CD8-positive, alpha-beta T cell (primary cell): ENCODE measurements at places on chromosomes 6 and 20.

- DNase-seq: no peak
Measured at GRCh38 chr6:163415620-163416556, 1.4 kb downstream of the QKI start.

DNA sequence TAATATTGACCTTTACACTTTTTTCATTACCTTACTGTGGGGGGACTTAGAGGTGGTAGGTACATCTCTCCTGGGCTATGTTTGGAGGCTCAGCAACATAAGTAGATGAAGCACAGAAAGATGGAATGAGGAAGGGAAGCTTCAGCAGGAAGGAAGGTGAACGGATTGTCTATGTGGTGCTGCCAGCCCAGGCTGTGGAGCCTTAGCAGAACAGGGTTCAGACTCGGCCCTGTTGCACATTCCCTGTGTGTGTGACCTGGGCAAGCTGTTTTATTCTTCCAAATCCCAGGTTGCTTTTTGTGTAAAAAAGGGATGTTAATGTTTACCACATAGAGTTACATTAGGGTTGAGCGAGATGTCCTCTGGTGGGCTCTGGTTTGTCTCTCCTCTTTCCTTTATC is 41.2 kb downstream of the ANKS1A start:
- DNase-seq: no peak

DNA sequence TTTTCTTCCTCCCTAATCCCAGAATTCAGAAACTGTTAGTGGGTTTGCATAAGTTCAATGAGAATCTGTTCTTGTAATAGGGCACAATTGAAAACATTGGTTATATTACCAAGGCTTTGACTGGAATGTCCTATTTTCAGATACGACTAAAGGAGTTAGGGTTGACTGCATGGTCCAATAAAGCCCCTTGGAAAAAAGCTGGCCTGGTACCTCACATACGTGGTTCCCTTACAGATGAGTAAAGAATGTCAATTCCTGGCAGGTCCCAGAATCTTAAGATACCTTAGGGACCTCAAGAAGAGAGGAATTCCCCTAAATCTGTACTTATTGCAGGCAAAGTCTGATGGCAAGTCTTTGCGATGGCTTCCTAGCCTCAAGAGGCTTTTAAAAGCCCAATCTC is 4.6 kb downstream of the PPDPF start:
- no peak for DNase-seq

DNA sequence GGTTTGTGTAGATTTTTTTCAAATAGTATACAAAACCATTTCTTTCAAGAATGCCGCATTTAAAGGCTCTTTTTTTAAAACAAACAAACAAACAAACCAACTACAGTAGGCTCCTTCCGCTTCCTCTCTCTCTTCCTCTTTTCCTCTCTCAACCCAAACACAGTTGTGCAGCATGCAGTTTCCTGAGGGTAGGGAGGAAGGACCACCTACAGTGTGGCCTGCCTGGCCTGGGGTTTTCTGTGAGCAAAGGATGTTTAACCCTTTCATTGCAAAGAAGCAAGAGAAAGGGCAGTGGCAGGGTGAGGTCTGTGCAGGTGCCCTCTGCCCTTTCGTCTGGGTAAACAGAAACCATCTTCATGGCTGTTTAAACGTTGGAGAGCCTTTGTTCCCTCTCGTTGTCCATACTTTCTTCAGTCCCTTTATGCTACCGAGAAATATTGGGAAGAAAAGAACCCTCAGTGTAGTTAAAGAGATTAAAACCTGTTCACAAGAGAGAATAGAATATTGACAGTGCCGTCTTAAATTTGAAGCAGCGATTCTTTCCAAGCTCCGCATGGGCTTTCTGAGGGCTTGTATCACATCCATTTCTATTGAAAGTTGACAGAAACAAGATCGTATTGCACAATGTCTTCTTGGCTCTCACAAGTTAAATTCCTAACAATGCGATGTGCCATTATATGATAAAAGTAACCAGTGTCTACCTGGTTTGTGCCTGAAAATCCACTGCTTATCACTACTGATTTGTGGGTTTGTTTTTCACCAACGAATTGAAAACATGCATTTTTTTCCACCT is 215.5 kb upstream of the SNX9 start:
- no peak for DNase-seq

GRCh38 chr6:87213364-87213763 is 58.0 kb downstream of the ZNF292 start:
- DNase-seq: no peak

DNA sequence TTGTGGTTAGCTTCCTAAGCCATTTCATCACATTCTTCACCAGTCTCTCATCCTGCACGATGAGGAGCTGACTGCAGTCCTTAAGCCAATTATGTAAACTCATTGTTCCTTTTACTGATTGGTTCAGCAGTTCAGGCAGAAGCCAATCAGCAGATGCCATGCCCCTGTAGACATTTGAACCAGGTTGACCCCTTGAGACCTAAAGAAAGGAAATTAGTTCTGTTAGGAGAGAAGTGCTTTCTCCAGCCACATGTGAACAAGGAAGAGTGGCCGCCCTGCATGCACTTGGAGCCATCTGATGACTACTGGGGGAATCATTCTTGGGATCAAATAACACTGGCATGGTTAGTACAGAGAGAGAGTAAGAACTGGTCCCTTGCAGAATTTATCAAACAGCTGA is 535.2 kb upstream of the ID4 start:
- no peak for DNase-seq

- no peak for DNase-seq
Measured at GRCh38 chr6:54361734-54362133, 53.5 kb downstream of the TINAG start.

DNA sequence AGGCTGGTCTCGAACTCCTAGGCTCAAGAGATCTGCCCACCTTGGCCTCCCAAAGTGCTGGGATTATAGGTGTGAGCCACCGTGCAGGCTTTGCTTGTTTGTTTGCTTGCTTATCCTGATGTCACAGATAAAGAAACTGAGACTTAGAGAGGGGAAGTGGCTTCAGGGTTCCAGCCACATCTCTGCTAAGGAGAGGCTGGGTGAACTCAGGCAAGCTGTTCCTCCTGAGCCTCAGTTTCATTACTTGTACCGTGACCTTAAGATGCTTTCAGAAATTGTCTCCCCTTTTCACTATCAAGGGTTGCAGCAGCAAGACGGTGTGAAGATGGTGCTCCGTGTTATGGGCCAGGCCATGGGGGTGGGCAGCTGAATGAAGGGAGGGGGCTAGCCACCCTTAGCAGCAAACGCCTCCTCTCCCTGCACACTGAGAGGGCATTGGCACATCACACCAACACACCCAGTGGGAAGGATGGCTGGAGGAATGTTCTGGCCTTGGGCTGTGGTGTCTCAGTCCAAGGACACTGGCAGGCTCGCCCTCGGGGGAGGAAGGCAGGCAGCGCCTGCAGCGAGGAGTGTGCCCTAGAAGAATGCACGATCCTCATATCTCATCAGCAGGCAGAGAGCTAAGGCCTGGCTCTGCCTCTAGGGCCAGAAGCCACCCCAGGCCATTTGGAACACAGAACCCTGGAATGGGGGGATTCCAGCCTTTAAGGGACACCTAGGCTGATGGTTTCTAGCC is 48.2 kb upstream of the TLDC2 start:
- no peak for DNase-seq

DNA sequence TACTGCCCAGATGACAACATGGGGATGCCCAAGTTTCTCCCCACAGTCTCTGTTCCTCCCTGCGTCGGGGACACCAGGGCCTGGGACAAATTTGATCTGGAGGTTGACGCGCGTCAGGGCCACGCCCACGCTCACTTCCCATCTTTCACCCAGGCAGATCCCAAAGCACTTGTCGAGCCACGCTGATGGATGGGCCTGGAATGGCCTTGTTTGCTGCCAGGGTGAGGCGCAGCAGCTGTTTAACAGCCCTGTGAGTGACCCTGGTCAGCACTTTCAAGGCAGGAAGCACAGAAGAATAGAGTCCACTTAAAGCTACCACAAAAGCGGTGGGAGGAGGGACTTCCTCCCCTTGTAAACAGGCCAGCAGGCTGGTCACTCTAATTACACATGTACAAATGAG is 324.7 kb upstream of the JARID2 start:
- no peak for DNase-seq

DNA sequence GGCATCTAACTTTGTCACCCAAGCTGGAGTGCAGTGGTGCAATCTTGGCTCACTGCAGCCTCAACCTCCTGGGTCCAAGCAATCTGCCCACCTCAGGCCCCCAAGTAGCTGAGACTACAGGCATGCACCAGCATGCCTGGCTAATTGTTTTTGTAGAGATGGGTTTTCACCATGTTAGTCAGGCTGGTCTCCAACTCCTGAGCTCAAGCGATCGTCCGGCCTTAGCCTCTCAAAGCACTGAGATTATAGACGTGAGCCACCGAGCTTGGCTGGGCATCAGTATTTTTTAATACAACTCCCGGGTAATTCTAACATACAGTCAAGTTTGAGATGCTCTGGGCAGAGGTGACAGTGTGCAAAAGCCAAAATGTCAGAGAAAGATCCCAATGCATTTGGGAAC is 73.5 kb downstream of the NFATC2 start:
- DNase-seq: no peak

GRCh38 chr20:47396762-47397476 is 40.4 kb upstream of the ZMYND8 start:
- DNase-seq: no peak

DNA sequence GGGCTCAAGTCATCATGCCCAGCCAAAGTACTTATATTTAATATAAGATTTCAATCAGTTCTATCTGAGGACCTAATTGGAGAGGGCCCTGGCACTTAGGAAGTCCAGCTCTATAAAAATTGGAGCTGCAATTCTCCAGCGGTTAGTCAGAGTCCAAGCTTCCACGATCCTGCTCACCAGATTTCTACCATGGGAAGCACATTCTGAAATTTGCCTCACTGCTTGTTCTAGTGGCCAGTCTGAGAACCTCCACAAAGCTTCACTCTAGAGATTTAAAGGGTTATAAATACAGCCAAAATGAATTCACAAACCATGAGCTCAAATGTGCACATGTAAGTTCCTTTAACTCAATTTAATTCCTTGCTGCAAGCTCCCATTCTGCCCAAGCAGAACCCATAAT is 33.5 kb downstream of the PNLDC1 start:
- no peak for DNase-seq

DNA sequence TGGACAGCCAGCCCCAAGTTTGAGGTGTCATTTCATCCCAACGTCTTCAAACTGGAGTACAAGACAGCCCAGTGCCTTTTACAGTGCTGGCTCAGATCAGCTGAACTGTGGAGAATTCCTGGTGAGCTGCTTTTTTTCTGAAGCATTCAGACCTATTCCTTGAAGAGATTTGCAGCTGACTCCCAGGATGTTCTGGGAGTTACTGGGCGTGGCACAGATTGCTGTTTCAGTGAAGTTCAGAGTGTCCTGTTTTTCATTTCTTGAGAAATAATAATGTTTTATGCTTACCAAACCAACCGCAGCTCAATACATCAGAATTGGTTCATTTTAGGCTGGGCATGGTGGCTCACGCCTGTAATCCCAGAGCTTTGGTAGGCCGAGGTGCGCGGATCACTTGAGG is 33.4 kb upstream of the SRPK1 start:
- no peak for DNase-seq

DNA sequence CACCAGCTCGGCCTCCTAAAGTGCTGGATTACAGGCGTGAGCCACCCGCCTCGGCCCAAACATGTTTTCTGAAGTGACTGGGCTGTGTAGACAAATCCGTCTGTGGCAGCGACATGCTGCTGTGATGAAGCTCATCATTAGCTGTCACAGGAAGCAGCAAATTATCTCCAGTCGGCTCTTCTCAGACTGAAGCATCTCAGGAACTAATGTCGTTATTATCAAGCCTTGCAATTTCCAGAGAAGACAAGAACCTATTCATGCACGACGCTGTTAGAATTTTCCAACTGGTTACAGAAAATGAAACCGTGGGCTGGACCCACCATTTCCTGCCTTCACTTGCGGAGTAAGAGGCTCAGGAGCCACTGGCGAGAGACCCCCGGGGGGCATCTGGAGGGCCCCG is 17.1 kb upstream of the NTSR1 start:
- DNase-seq: no peak

DNA sequence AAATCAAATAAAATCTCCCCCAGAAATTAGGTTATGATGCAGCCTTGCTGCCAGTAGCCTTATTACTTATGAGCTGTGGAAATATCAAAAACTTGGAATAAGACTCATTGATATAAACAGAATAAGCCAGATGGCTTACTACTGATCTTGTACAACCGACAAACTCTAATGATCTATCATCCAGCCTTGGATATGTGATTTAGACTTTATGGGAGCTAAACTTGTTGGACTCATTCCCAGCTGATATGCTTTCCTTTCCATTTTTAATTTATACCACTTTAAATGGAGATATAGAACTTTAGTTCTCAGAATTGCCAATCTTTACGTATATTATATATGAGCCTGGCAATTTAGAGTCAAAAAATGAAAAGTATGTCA is 5.0 kb downstream of the UST start:
- no peak for DNase-seq

DNA sequence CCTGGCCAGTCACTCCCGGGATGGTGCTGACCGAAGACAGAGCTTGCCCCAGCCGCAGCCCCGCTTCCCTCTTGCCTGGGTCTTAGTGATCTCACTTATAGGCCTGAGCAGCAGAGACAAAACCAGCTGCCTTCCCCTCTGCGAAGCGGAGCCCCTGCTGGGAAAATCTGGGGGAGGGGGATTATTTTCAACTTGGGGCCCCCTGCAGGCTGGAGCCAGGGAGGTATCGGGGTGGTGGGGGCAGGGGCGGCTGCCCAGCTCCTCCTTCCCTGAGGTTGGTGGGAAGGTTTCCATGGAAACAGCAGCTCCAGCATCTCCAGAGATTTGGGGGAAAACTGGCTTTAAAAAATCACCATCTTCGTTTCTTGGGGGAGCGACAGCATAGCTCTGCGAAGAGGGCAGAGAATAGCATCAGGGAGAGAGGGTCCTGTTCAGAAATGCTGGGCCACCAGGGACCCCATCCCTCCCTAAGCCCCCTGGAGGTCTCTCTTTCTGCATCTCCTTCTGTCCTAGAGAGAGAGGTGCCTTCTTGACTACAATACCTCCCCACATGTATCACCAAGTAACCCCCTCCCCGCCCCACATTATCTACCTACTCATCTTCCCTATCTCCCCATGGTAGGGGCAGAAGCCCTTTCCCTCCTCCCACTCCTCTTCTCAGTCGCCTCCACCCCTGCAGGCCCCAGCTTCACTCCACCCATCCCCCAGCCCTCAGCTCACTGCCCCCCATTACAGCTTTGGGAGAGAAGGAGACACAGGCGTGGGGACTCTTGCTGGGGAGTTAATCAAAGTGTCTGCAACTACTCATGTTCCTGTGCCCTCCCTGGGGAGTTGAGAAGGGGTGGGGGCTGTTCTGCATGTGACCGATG is 88.4 kb upstream of the CCDC167 start:
- DNase-seq: no peak

- DNase-seq: no peak
Measured at GRCh38 chr6:105733556-105734162, 330.8 kb upstream of the PREP start.

- DNase-seq: no peak
Measured at GRCh38 chr6:33975661-33976436, 170.0 kb downstream of the GRM4 start.
